ENCODE measurements at places on chromosomes 13 and 19. TPM values are rescaled to one million over a fixed set of nuclear protein-coding genes. Genes with fewer than 3 reads are reported as not detected.

DNA sequence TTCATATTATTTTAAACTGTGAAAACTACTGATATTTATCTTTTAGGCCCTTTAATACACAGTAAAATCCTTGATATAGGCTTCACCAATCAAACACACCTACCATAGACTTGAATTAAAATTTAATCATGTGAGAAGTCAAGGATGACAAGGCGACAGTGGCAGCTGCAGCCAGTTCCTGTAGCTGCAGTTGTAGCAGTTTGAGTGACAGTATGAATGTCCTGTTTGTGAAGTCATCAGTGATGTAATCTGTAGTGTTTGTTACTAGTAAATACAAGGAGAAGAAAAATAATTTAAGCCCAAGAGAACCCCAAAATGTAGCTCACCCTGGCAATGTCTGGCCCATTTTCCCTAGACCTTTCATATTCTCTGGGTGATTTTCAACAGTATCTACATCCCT lies 897.0 kb downstream of the SLITRK6 start:
- DNase-seq, result no peak
- H3K36me3 ChIP-seq, result no peaks in the 10 kb centered on the region
- no peak overlapping the region for H3K27ac ChIP-seq
- no peak overlapping the region for H3K4me3 ChIP-seq
- H3K4me1 ChIP-seq, result no peaks in the 10 kb centered on the region

DNA sequence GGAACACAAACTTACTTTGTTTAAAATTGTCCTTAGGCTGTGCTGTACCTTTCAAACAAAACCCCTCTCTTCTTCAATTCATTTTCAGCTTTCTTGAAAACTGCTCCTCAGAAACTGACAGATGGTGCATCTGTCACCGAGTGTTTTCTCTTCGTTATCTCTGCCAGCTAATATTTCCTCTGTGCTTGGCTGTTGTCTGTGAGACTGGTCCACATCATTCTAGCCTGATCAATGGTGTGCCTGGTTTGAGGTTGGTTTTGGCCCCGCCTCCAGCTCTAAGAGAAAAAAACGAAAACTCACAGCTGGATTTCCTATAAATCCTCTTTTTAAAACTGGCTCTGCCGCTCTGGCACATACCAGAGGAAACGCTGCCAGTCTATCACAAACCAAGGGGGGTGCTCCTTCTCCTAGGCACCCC lies 79.7 kb downstream of the STARD13 start:
- DNase-seq, result no peak
- H3K4me3 ChIP-seq, result no peak overlapping the region
- no peaks in the 10 kb centered on the region for H3K27me3 ChIP-seq
- peaks cover 34% of the 10 kb centered on the region for H3K4me1 ChIP-seq
- H3K36me3 ChIP-seq, result no peaks in the 10 kb centered on the region

GRCh38 chr13:30766231-30766630 lies 30.9 kb downstream of the ALOX5AP start:
- no peak overlapping the region for H3K27ac ChIP-seq
- DNase-seq, result no peak
- no peaks in the 10 kb centered on the region for H3K36me3 ChIP-seq

- H3K27me3 ChIP-seq, result no peaks in the 10 kb centered on the region
- H3K27ac ChIP-seq, result no peak overlapping the region
- H3K36me3 ChIP-seq, result no peaks in the 10 kb centered on the region
- H3K4me1 ChIP-seq, result no peaks in the 10 kb centered on the region
- DNase-seq, result no peak
Observed at GRCh38 chr19:21883516-21883915, 47.5 kb upstream of the ZNF43 start.

CLEC4G gene
- total RNA-seq, result not detected
